ENCODE measurements at places on chromosomes 5 and 9. TPM values are rescaled to one million over a fixed set of nuclear protein-coding genes. Genes with fewer than 3 reads are reported as not detected.

TRPM3 gene
- 6.3 TPM for polyA plus RNA-seq

GDA gene
- 1.1 TPM for polyA plus RNA-seq

GPR107 gene
- polyA plus RNA-seq = 55.2 TPM

RAI14 gene
- 111 TPM for polyA plus RNA-seq

RIOK2 gene
- 43.7 TPM for polyA plus RNA-seq

PLK2 gene
- 194 TPM for polyA plus RNA-seq

DMRT3 gene
- 2.1 TPM for polyA plus RNA-seq

KIF3A gene
- 25.3 TPM for polyA plus RNA-seq

SLC36A2 gene
- polyA plus RNA-seq = 8.9 TPM

CXCL14 gene
- 29.0 TPM for polyA plus RNA-seq

ZNF883 gene
- 9.1 TPM for polyA plus RNA-seq

PRR7 gene
- 1.1 TPM for polyA plus RNA-seq

NIM1K gene
- polyA plus RNA-seq = 0.54 TPM
